ENCODE measurements at places on chromosomes 7 and 10.

DNA sequence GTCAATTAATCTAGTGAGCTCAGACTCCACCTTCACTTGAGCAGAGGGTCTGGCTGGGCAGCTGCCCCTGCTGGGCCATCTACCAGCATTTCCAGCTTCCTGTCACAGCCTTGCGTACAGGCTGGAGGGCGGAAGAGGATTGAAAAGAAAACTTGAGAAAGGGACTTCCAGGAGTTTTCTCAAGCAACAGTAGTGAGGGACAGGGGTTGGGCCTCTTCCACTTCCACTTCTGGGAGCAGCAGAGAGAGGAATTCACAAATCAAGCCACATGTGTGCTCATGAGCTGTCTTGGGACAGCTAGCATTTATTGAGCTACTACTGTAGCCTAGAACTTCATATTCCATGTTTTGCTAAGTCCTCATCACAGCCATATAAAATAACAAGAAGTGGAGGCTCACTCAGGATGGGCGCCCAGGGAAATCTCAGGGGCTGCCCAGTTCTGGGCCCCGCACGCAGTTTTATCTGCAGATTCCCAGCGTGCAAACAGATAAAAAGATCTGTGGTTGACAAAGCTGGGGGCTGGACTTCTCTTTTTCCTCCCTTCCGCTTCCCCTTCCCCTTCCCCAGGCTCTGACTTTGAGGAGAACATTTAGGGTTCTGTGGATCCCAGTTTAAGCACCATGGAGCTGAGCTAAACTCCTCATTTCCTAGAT is 135.8 kb downstream of the RGS10 start:
- DNase-seq = no peak

DNA sequence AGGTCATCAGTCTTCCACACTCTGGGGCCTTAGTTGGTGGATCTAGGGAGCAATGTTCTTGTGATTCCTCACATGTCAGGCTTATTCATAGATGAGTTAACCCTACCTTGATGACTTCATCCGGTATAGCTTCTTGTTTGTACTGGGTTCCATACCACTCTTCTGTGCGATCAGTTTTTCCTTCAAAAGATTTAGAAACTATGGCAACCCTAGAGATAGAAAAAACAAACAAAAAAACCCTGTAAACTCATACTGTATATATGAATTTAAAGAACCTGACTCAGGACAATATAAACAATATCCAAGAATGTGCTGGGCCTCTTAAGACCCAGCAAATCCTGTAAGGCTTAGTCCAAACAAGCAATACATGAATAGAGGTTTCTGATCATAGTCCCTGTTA is 83.5 kb downstream of the IDE start:
- DNase-seq = no peak

DNA sequence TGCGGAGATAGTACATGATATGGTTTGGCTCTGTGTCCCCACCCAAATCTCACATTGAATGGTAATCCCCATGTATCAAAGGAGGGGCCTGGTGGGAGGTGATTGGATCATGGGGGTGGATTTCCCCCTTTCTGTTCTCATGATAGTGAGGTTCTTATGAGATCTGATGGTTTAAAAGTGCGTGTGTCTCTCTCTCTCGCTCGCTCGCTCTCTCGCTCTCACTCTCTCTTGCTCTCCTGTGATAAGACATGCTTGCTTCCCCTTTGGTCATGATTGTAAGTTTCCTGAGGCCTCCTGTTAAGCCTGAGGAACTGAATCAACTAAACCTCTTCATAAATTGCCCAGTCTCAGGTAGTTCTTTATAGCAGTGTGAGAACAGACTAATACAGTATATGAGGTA is 171.9 kb downstream of the NSUN6 start:
- no peak for DNase-seq

GRCh38 chr7:129855234-129855673 is 97.5 kb downstream of the UBE2H start:
- no peak for DNase-seq

- DNase-seq = peak; percentile 22
These were observed 143.2 kb downstream of the JAZF1 start for GRCh38 chr7:28037220-28038010.

DNA sequence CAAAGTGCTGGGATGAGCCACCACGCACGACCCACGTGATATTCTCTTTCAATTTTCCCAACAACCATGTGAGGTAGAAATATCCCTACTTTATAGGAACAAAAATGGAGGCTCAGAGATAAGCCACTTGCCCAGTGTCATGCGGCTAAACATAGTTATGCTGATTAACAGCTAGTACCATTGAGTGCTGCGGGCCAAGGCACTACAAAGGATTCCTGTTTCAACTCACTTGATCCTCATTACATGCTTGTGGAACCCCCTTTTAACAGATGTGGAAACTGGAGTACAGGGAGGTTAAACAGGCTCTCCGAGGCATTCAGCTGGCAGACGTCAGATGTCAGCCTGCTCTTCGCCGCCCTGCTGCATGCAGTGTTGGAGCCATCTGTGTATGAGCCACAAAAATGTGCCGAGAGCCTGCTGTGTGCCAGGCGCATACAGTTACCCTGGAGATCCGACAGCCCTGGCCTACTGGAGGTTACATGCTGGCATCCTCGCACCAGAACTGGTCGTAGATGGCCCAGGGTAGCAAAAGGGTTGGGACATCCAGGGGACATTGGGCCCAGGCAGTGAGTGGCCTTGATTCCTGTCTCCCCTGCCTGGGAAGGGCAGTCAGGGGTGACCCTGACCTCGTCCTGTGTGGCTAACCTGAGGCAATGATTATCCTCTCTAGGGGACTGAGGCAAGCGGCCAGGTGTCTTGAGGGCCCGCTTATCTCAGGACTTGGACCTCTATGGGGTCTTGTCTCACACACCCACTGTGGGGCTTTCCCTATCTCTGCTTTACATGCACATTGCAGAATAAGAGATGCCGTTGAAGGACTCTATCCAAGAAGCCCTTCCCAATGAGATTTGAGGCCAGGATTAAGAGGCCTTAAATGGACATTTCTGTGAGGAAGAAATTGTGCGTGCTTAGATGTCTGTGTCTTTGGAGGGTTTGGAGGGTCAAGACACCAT is 18.5 kb upstream of the SRGN start:
- DNase-seq = no peak

GRCh38 chr7:46189255-46189790 is 268.3 kb upstream of the IGFBP3 start:
- no peak for DNase-seq

- no peak for DNase-seq
These were observed 585.6 kb downstream of the SUGCT start for GRCh38 chr7:40720416-40720815.

- no peak for DNase-seq
These were observed 511.0 kb upstream of the PCDH15 start for GRCh38 chr10:55311848-55312635.

DNA sequence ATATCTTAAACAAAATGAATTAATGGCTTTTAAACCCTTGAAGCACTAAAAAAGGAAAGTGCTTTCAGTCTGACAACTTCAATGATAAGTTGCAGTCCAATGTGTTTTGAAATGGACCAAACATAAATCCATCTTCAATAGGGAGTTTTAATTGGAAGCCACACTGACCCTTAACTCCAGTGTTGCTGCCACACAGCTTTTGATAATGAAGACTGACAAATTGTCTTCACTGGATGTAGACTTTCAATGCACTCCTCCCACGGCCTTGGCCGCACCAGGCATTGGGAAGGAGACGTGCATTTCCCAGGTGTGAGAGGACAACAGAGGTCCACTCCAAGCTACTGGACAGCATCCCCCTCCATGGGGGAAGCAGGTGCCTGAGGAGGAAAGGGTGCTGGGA is 159.0 kb upstream of the NRP1 start:
- DNase-seq = no peak

GRCh38 chr7:30562909-30563308 is 31.8 kb upstream of the GARS1 start:
- DNase-seq = no peak

GRCh38 chr7:138208142-138208570 is 131.9 kb downstream of the AKR1D1 start:
- DNase-seq = no peak

DNA sequence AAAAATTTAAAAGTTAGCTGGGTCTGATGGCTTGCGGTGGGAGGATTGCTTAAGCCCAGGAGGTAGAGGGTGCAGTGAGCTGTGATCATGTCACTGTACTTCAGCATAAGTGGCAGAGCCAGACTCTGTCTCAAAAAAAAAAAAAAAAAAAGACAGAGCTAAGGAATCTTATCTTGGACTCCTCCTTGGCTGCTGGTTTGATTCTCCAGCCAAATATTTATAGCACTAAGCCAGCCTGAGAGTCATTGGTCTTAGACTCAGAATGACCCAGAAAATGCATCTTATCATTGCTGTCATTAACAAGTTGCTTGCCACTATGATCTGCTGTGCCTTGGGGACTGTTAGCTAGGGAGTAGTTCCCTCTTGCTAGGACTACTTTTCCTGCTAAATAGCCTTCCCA is 164.7 kb downstream of the GNAT3 start:
- DNase-seq = no peak

DNA sequence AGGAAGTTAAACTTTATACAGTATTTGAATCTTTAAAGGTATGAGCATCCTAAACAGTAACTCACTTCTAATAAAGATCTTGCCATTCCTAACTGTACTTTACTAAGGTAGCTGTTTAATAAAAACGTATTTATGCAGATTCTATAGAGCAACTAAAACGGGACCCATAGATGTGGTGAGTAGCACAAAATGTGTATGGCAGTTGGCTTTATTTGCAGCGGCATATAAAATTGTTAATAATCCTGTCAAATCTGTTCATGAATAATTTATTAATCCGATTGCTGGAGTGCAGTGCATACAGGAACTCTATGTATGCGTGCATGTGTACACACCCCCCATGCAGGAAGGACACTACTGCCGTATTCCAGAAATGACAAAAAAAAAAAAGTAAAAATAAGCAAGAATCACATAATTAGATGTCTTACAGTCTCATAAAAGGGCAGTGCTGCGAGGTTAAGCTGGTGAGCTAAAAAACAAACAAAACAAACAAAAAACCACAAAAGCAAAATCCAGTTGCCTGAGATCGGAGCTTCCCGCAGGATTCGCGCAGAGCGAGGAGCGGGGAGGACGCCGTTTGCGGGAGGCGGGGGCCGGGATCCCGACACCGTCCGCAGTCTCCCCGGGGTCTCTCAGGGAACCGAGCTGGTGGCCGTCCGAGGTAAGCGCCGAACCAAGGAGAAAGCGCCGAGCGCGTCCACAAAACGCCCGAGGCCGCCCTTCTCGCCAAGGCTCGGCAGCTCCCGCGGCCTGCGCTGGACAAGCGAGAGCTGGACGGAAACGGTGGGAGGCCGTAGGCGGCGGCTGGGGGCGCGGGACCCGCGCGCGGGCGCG is 518 bp upstream of the COMMD3 start:
- DNase-seq = no peak

GRCh38 chr7:56007167-56007652 is 42.8 kb downstream of the NIPSNAP2 start:
- peak; percentile 4 for DNase-seq

DNA sequence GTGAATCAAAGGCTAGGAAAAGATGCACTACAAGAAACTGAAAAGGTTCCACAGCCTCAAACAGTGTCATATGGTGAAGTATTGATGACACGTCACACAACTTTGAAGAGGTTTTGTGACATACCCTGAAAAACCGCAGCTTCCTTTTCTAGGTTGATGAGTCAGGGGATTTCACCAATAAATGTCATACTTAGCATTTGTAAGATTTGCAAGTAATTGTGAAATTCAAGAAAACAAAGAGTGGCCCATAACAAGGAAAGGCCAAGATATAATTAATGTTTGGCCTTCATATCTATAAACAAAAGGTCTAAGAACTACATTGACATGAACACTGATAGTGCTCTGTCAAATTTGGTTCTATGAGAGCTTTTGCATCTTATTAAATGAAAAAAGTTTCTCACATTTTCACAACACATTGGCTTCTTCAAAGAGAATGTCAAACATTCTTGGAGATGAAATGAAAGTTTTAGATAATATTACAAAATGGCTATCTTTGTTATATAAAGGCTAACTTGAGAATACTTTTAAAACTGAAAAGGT is 62.0 kb upstream of the NAMPT start:
- DNase-seq = peak; percentile 47

- DNase-seq = no peak
These were observed 178.1 kb downstream of the EVX1 start for GRCh38 chr7:27420702-27421101.

- no peak for DNase-seq
These were observed 28.0 kb downstream of the NUDT1 start for GRCh38 chr7:2269991-2270460.

GRCh38 chr7:16670731-16671344 is 24.9 kb downstream of the BZW2 start:
- no peak for DNase-seq

DNA sequence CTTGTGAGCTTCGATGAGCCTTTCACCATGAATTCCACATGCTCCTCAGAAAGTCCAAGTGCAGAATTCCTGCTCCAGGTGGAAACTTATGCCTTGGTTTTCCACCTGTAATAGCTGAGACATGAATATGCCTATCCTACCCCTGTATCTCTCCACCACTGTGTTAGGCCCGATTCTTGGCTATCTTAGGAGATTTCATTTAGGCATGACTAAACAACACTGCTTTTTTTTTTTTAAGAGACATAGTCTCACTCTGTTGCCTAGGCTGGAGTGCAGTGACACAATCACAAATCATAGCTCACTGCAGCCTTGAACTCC is 57.2 kb downstream of the NCAPG2 start:
- DNase-seq = no peak

DNA sequence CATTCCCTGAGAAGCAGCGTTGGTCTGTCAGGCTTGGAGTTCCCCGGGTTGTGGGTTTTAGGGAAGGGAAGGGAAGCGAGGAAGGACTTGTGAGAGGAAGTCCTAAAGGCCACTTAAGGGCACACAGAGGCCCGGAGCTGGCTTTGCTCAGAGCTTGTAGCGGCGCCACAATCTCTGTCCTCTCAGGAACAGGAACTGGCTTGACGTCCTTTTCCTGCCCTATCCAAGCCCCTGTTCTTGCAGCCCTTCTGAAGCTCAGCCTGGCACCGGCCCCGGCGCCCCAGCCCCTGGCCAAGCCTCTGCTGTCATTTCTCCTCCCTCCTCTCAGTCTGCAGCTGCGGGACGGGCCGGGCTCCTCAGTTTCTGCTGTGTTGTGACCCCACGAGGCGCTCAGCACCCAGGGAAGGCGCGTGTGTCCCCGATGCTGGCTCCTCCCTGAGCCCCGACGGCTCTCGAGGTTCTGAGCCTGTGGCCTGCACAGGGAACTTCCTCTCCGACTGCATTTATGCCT is at the start of gene GIMAP8:
Gene GIMAP8 (plus strand): TSS at position 140 of the 511 bp plus-strand sequence. CDS start 16,069 bp downstream, outside the sequence.
- peak; percentile 61 for DNase-seq

DNA sequence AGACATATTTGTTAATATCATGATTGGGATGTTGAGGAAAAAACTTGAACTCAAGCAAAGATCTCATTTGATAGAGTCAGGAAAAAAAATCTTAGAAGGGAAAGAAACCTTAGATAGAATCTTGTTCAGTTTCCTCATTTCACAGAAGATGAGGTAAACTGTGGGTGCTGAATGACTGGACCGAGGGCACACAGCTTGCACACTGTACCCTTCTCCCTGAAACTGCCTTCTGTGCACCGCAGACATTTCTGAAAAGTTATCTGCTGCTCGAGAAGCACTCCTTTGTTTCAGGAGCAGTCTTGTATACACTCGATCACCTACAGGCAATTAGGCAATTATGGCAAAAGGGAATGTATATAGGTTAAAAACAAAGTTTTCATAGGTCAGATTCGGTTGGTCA is 167.4 kb downstream of the SKAP2 start:
- DNase-seq = no peak
